ENCODE measurements at places on chromosomes 3 and 15. TPM values are rescaled to one million over a fixed set of nuclear protein-coding genes. Genes with fewer than 3 reads are reported as not detected.

ZKSCAN7 gene
- 5.0 TPM for total RNA-seq

GUCA1C gene
- not detected for total RNA-seq

CLRN1 gene
- total RNA-seq, result not detected

UBL7 gene
- total RNA-seq, result 50.3 TPM

NR2F2 gene
- total RNA-seq, result 15.5 TPM

- DNase-seq, result no peak
These were observed 232.7 kb downstream of the IGSF11 start for GRCh38 chr3:118801899-118802298.

- DNase-seq, result no peak
These were observed 579.5 kb downstream of the PDCD6IP start for GRCh38 chr3:34377961-34378360.

DNA sequence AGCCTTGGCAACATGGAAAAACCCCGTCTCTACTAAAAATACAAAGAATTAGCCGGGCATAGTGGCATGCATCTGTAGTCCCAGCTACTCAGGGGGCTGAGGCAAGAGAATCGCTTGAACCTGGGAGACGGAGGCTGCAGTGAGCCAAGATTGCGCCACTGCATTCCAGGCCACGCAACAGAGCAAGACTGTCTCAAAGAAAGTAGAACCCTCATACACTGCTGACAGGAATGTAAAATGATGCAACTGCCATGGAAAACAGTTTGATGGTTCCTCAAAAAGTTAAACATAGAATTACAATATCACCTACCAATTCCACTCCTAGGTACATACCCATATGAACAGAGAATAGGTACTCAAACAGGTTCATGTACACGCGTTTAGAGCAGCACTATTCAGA, 158.9 kb downstream of the TBC1D5 start:
- no peak for DNase-seq

DNA sequence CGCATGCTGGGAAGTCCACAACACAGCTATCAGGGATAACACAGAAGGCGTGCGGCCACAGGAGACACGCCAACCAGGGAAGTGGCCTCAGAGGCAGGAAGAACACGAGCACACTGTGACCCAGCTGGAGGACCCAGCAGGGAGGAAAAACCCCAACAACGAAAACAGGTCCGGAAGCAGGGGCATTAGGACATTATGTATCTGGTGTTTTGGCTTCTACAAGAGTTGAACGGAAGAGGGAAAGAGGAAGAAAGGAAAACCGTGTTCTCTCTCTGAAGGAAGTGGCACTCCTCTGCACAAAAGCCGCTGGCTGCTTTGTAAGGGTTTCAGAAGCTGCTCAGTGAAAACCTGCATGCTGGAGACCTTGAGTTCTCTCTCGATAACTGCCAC, 61.8 kb downstream of the HACD2 start:
- DNase-seq, result no peak

GRCh38 chr15:47542312-47542989, 174.9 kb upstream of the SEMA6D start:
- no peak for DNase-seq

DNA sequence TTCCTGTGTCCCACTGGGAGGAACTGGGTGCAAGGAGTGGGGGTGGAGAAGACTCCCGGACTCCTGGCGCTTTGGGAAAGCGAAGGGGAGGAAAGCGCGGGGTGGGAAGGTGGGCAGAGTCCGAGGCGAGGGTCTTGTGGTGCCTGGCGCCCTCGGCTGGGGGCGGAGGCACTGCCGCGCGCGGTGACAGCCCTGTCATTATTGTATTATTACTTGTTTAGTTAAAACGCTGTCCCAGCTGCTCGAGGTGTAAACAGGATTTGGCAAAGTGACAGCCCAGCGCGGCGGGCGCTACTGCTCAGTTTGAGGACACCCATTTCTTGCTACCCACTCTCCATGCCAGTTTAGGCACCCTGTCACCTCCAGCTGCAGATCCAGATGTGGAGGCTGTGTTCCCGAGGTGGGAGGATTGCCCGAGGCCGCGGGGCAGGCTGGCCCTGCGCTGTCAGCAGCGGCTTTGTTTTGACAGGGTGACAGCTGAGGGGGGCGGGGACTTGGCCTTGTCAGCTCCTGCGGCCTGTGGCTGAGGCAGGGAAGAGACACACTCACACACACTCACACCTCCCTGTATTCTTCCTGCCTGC, 1.0 kb downstream of the KAT2B start:
- DNase-seq, result peak; percentile 49

- DNase-seq, result no peak
These were observed 6.2 kb upstream of the TMF1 start for GRCh38 chr3:69058180-69058946.

- no peak for DNase-seq
These were observed 104.3 kb downstream of the CPN2 start for GRCh38 chr3:194246709-194247349.

GRCh38 chr3:150247441-150247840, 160.7 kb upstream of the TSC22D2 start:
- DNase-seq, result no peak

Measured in fibroblast of the aortic adventitia (primary cell).